Mesothelial cell of epicardium (in vitro differentiated cells): ENCODE measurements at places on chromosomes 6 and 20.

DNA sequence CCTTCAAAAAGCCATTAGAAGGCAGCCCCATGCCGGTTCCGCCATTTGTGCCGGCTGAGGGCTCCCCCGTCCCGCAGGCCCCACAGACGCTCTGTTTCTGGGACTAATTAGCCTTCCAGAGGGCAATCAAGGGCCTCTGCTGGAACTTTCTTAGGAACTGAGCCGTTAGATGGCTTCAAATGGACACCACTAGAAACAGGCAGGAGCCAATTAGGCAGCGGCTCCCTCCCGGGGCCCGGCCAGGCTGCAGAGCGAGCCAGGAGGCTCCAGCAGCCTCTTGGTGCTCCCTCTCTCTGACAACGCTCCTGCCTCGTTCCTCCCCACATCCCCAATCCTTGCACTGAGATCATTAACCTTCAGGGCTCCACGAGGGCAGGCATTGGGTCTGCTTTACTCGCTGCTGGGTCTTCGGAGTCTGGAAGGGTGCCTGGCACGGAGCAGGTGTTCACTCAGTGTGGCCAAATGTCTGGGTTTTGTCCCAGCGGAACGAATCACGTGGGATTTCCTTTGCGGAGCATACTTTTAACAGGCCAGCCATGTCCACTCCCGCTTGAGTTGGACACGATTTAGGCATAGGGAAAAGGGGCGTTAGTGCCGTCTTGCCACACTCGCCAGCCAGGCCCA lies 98.3 kb downstream of the TMEM242 start:
- H3K27ac ChIP-seq: no peak overlapping the region
- peaks cover 42% of the 10 kb centered on the region for H3K4me1 ChIP-seq
- H3K4me3 ChIP-seq: no peak overlapping the region
- no peak for DNase-seq
- H3K27me3 ChIP-seq: no peaks in the 10 kb centered on the region

- H3K27me3 ChIP-seq: no peaks in the 10 kb centered on the region
- no peak for DNase-seq
- H3K4me3 ChIP-seq: no peak overlapping the region
These were observed 47.6 kb downstream of the RALGAPB start for GRCh38 chr20:38520261-38520660.

DNA sequence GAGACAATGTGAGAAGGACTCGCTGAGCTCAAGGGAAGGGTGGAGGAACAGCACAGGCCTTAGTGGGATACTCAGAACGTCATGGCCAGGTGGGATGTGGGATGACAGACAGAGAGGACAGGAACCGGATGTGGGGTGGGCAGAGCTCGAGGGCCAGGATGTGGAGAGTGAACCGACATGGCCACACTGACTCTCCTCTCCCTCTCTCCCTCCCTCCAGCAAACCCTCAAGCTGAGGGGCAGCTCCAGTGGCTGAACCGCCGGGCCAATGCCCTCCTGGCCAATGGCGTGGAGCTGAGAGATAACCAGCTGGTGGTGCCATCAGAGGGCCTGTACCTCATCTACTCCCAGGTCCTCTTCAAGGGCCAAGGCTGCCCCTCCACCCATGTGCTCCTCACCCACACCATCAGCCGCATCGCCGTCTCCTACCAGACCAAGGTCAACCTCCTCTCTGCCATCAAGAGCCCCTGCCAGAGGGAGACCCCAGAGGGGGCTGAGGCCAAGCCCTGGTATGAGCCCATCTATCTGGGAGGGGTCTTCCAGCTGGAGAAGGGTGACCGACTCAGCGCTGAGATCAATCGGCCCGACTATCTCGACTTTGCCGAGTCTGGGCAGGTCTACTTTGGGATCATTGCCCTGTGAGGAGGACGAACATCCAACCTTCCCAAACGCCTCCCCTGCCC lies 1.7 kb downstream of the TNF start:
- H3K36me3 ChIP-seq: no peaks in the 10 kb centered on the region
- no peak overlapping the region for H3K4me3 ChIP-seq
- peaks cover 16% of the 10 kb centered on the region for H3K4me1 ChIP-seq
- H3K27me3 ChIP-seq: peaks cover 2% of the 10 kb centered on the region

GRCh38 chr20:37301558-37301957 lies 12.1 kb downstream of the MANBAL start:
- no peak overlapping the region for H3K27ac ChIP-seq
- peaks cover 36% of the 10 kb centered on the region for H3K36me3 ChIP-seq
- DNase-seq: no peak

DNA sequence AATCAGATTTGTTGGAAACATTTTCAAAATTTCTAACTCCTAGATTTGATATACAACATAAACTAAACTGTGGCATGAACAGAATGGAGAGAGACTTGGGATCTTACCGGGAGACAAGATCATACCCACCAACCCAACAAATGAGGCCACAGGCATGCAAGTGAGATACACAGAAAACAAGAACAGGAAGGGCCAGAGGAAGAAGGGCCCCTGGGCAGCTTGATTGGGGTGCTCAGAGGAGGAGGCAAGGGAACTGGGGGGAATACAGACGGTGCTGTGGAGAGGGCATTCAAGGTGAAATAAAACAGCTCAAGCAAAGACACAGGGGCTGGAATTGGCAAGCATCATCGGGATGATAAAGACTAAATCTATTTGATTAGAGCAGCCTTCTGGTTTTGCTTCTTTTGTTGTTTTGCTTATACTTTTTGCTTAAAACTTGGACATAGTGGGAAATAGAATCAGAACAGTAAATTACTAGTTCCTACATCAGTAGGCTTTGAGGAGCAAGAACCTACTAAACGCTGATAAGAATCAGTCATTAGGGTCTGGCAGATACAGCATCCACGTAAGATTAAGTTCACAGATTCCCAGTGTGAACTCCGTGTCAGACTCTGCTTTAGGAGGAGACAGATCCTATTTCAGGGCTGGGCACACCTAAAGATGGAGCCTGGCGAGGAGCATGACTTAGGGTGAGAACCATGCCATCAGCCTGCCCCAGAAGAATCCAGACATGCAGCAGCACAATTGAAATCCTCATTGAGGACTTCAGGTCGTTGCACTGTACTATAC lies 3.5 kb upstream of the RAMACL start:
- no peaks in the 10 kb centered on the region for H3K36me3 ChIP-seq
- no peaks in the 10 kb centered on the region for H3K27me3 ChIP-seq
- H3K27ac ChIP-seq: peak overlapping the region; percentile 8
- DNase-seq: no peak
- peaks cover 32% of the 10 kb centered on the region for H3K4me1 ChIP-seq
- H3K4me3 ChIP-seq: no peak overlapping the region

DNA sequence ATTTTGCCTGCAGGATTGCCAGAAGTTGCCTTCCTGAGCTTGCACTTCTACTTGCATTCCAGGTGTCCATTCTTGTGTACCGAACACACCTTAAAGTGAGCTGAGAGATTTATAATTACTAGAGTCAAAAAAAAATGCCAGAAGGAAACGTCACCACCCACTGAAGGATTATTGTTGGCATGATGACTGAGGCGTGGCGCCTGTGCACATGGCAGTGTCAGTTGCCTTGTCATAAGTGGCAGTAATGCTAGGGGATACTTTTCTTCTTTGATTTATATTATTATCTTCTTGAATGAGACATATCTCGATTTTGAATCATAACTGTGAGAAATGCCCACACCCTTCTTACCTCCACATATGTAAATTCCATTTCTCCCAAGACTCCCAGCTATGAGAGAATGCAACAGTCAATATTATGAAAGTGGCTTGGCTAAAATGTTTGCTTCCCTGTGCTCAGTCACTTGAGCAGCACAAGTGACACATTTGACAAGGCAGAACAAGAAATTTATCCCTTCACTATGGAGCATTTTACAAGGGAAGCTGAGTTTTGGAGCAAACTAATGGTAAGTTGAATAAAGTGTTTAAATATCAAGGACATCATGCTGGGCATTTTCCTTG lies 149.5 kb upstream of the SASH1 start:
- DNase-seq: no peak
- peaks cover 12% of the 10 kb centered on the region for H3K4me1 ChIP-seq
- H3K27ac ChIP-seq: no peak overlapping the region
- no peaks in the 10 kb centered on the region for H3K36me3 ChIP-seq
- no peak overlapping the region for H3K4me3 ChIP-seq

DNA sequence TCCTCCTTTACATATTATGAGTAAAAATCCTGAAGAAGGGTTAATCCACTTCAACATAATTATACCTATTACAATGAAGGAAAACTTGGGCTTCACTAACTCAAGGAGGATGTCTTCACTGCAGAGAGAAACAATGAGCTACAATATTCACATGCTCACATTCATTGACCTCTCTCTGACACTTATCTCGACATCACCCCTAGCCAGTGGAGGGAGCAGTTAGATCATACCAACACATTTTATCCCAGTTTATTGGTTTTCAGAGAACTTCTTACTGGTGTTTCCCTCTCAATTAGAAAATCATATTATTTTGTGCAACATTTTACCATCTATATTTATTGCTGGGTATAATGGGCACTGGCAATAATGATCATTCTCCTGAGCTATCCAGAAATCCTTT lies 646.5 kb downstream of the TENT5A start:
- H3K4me1 ChIP-seq: peaks cover 32% of the 10 kb centered on the region
- H3K4me3 ChIP-seq: no peak overlapping the region
- H3K36me3 ChIP-seq: no peaks in the 10 kb centered on the region
- DNase-seq: no peak
- H3K27ac ChIP-seq: no peak overlapping the region
- no peaks in the 10 kb centered on the region for H3K27me3 ChIP-seq

GRCh38 chr6:21437581-21437980 lies 156.0 kb upstream of the SOX4 start:
- H3K4me1 ChIP-seq: peaks cover 10% of the 10 kb centered on the region
- H3K36me3 ChIP-seq: no peaks in the 10 kb centered on the region
- DNase-seq: no peak
- no peak overlapping the region for H3K27ac ChIP-seq
- H3K27me3 ChIP-seq: no peaks in the 10 kb centered on the region

GRCh38 chr6:26493258-26493657 lies 6.8 kb upstream of the BTN1A1 start:
- DNase-seq: no peak
- H3K27me3 ChIP-seq: peaks cover 16% of the 10 kb centered on the region
- H3K27ac ChIP-seq: no peak overlapping the region
- H3K36me3 ChIP-seq: no peaks in the 10 kb centered on the region
- H3K4me3 ChIP-seq: no peak overlapping the region

DNA sequence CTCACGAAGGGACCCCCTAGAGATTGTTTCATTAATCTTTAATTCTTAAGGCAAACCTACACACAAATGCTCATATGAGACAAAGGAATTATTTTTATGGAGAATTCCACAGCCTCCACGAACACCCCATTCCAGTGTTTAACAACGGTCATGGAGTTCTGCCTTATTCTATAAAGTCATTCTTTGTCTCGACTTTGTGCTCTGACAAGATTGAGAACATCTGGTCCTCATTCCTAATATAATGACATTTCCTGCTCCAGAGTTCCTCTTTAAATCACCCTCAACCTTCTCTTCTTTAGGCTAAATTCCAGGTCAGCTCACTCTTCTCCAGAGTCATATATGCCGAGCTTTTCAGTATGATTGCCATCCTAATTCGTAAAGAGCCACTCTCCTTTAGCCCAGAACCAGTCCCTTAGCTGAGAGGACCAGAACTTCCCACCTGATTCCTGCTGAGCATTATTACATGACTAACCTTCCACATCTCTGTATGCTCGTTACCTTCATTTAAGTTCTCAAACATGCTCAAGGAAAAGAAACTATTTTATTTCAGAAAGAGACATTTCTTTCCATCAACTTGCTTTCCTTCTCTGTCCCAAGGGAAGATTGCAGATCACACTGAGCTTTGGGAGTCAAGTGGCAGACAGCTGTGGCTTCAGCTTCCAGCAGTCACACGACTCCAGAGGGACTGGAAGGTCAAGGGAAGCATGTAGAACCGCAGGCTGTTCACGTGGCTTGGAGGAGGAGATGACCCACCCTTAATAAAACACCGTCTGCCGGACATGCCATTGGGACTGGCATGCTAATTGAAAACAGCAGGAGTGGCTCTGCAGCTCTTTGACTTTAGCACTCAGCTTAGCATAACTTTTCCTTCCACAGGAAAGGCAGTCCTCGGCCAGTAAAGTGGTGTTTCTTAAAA lies 467.1 kb upstream of the HSF2 start:
- H3K36me3 ChIP-seq: no peaks in the 10 kb centered on the region
- peak overlapping the region; percentile 84 for H3K27ac ChIP-seq
- H3K4me1 ChIP-seq: peaks cover 16% of the 10 kb centered on the region
- DNase-seq: no peak

DNA sequence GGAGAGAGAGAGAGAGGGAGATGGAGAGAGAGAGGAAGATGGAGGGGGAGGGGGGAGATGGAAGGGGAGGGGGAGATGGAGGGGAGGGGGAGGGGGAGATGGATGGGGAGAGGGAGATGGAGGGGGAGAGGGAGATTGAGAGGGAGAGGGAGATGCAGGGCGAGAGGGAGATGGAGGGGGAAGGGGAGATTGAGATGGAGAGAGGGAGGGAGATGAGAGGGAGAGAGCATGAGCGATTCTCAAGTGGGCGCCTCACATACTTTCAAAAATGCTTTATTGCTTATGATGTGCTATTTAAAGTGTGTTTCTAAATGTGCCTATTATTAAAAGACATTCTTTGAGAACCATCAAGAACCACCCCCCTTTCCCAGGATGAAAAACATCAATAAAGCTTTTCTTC lies 43.7 kb upstream of the DACT2 start:
- H3K27me3 ChIP-seq: no peaks in the 10 kb centered on the region
- H3K4me1 ChIP-seq: peaks cover 11% of the 10 kb centered on the region
- no peak overlapping the region for H3K4me3 ChIP-seq
- no peak for DNase-seq
- H3K36me3 ChIP-seq: peaks cover 2% of the 10 kb centered on the region

DNA sequence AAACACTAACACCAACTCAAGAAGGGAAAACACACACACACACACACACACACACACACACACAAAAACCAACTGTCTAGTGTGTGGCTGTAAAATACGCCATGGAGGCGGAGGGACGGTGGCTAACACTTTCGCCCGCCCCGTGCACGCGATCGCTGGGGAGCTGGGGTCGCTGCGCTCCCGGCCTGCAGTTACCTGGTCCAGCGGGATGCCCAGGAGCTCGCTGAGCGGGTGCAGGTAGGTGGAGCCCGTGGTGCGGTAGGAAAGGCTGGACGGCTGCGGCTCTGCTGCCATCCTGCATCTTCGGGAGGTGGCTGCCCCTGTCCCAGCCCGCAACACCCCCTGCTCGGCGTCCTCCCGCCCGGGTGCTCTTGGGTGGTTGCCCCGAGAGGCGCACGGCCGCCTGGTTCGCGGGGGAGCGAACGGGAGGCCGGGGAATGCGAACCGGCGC lies 303 bp downstream of the MBOAT1 start:
- peak overlapping the region; percentile 95 for H3K27ac ChIP-seq
- H3K4me3 ChIP-seq: peak overlapping the region; percentile 85
- DNase-seq: no peak
- H3K36me3 ChIP-seq: no peaks in the 10 kb centered on the region
- no peaks in the 10 kb centered on the region for H3K27me3 ChIP-seq
